ENCODE measurements at places on chromosomes 3 and 15. TPM values are rescaled to one million over a fixed set of nuclear protein-coding genes. Genes with fewer than 3 reads are reported as not detected.

DNA sequence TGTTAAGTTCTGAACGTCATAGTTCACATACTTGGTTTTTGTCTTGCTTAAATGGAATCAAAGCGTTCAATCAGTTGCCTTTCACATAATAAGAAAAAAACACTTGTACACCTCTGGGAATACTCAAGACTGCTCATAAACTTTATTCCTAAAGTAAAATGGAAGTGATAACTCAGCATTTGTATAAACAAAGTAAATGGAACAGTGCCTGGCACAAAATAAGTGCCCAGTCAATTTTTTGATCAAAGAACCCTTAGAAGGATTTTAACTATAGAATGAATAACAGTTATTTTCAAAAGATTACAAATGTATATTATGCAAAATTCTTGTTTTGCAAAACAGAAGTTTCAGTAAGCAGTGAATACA is 1.3 kb downstream of the RAB5A start:
- peak overlapping the region; percentile 94 for H3K4me3 ChIP-seq
- H3K27ac ChIP-seq, result no peak overlapping the region
- no peak for DNase-seq
- peaks cover 4% of the 10 kb centered on the region for H3K4me1 ChIP-seq
- H3K36me3 ChIP-seq, result no peaks in the 10 kb centered on the region

DNA sequence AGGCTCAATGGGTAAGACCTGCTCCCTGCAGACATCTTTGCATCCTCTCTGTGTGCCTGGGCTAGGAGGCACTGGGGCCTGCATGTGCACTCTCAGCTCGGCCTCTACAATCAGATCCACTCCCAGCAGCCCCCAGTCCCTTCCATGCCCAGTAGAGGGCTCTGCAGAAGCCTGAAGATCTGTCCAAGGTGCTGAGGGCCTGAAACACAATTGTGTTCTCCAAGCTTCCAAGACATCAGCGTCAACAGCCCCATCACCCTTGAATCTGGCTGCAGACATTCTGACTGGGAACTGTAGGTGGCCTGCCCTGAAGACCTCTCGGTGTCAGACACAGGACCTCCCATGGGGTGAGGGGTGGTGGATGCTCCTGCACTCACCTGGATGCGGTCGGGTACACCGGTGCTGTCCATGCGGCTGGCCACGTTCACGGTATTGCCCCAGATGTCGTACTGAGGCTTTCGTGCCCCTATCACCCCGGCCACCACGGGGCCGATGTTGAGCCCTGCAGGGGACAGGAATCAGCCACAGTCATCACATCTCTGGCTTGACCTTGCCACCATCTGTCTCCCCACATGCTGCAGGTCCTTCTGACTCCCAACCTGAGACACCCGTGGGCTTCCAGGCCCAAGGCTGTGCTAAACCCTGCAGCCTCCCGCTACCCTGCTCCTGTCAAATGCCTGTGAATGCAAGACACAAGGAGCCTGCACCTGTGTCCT is 84.7 kb downstream of the SEC22A start:
- peaks cover 2% of the 10 kb centered on the region for H3K4me1 ChIP-seq
- no peaks in the 10 kb centered on the region for H3K27me3 ChIP-seq
- no peak for DNase-seq
- H3K36me3 ChIP-seq, result no peaks in the 10 kb centered on the region

- H3K36me3 ChIP-seq, result no peaks in the 10 kb centered on the region
- H3K4me1 ChIP-seq, result no peaks in the 10 kb centered on the region
- H3K27me3 ChIP-seq, result no peaks in the 10 kb centered on the region
- H3K4me3 ChIP-seq, result no peak overlapping the region
- no peak for DNase-seq
These were observed 167.3 kb upstream of the THBS1 start for GRCh38 chr15:39413558-39413957.

- H3K27ac ChIP-seq, result no peak overlapping the region
- H3K4me1 ChIP-seq, result no peaks in the 10 kb centered on the region
- no peaks in the 10 kb centered on the region for H3K36me3 ChIP-seq
- DNase-seq, result no peak
- no peak overlapping the region for H3K4me3 ChIP-seq
These were observed 141.0 kb upstream of the MYRIP start for GRCh38 chr3:39668420-39668819.

GRCh38 chr3:120094776-120095225 is 554 bp upstream of the GSK3B start:
- no peaks in the 10 kb centered on the region for H3K27me3 ChIP-seq
- peaks cover 5% of the 10 kb centered on the region for H3K4me1 ChIP-seq
- peak overlapping the region; percentile 97 for H3K27ac ChIP-seq

DNA sequence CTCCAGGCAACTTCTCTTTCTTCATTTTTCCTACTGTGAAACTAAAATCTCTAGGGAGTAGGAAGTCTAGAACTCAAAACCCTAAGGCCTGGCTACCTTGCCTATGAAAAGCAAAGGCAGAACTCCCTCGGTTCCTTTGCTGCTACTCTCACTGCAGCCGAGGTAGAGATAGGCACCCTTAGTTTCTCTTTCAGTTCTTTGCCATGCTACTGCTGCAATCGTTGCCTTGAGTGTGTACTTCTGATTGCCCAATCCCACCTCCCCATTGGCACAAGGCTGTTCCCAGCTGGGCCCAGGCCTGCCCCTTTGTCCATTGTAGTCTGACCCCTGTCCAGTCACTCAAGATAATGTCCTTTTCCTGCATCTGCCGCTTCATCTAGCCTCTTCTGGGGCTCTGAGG is 92.3 kb upstream of the MRPS22 start:
- no peak overlapping the region for H3K4me3 ChIP-seq
- H3K27ac ChIP-seq, result no peak overlapping the region
- no peaks in the 10 kb centered on the region for H3K36me3 ChIP-seq
- no peaks in the 10 kb centered on the region for H3K27me3 ChIP-seq

DNA sequence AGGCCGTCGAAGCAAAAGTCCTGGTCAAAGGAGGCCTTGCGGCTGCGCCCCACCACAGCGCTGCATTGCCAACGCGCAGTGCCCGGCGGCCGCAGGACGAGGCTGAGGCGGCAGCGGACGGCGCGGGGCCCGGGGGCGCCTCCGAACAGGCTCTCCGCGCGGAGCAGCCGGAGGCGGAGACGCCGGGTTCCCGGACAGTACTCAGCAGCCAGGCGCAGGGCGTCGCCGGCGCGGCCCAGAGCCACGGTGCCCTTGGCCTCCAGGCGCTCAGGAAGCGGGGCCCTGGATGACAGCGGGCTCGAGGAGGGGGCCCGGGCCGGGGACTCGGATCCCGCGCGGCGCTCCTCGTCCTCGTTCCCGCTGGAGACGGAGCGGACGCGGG is 1.1 kb downstream of the C2CD4B start:
- H3K4me1 ChIP-seq, result peaks cover 4% of the 10 kb centered on the region
- no peaks in the 10 kb centered on the region for H3K27me3 ChIP-seq
- peak overlapping the region; percentile 20 for H3K4me3 ChIP-seq
- no peak overlapping the region for H3K27ac ChIP-seq

DNA sequence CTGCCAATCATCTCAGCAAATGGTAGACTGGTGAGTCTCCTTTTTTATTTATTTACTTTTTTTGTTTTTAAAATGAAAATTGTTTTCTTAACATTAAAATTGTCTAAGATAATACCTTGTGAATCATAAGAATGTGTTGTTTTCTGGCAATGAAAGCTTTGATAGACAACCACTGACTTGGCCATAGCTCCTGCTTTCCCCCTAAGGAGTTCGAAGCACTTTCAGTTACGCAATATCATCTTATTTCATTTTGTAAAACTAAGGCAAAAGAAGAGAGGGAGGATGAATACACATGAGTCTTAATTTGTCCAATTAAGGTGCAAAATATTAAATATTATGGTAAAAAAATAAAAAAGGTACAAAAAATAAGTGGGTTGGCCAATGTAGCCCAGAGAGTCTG is 74.8 kb upstream of the PLCL2 start:
- DNase-seq, result no peak
- H3K27ac ChIP-seq, result no peak overlapping the region
- H3K27me3 ChIP-seq, result no peaks in the 10 kb centered on the region
- no peaks in the 10 kb centered on the region for H3K4me1 ChIP-seq
- no peak overlapping the region for H3K4me3 ChIP-seq
- no peaks in the 10 kb centered on the region for H3K36me3 ChIP-seq

- no peak for DNase-seq
- H3K4me3 ChIP-seq, result no peak overlapping the region
- peak overlapping the region; percentile 4 for H3K27ac ChIP-seq
- no peaks in the 10 kb centered on the region for H3K27me3 ChIP-seq
These were observed 33.5 kb downstream of the KLF13 start for GRCh38 chr15:31360158-31360561.

AMT gene
- total RNA-seq, result 15.0 TPM

ADAMTS9 gene
- total RNA-seq, result 24.6 TPM

IP6K1 gene
- 46.0 TPM for total RNA-seq

PSTPIP1 gene
- total RNA-seq, result 3.7 TPM

Data from ovary (tissue), 10 donors.